ENCODE measurements at places on chromosomes 13 and 19.

DNA sequence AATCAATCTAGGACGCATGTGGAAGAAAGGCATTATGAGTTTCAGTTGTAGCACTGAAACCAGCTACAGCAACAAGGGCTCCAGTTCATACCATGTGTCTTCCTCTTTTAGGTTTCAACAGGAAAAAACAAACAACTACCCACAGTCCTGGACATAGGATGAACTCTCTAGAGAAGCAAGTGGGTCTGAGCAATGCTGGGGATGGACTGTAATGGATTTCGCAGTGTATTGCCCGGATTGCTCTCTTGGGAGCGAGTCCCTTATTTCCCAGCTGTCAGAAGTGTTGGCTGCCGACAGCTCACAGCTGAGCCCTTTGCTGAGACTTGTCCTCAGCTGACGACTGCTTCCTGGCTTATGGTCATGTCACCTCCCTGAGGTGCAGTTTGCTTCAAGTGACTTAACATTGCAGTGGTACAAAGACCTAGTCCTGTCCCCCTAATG lies 12.1 kb upstream of the MYCBP2 start:
- DNase-seq = no peak

- DNase-seq = no peak
Observed at GRCh38 chr13:45518525-45519245, 53.9 kb downstream of the COG3 start.

GRCh38 chr13:20462533-20462915 lies 63.1 kb downstream of the CRYL1 start:
- DNase-seq = no peak

GRCh38 chr19:48896191-48896720 lies 2.3 kb downstream of the TULP2 start:
- no peak for DNase-seq

- no peak for DNase-seq
Observed at GRCh38 chr13:106052200-106052767, 483.2 kb downstream of the EFNB2 start.

DNA sequence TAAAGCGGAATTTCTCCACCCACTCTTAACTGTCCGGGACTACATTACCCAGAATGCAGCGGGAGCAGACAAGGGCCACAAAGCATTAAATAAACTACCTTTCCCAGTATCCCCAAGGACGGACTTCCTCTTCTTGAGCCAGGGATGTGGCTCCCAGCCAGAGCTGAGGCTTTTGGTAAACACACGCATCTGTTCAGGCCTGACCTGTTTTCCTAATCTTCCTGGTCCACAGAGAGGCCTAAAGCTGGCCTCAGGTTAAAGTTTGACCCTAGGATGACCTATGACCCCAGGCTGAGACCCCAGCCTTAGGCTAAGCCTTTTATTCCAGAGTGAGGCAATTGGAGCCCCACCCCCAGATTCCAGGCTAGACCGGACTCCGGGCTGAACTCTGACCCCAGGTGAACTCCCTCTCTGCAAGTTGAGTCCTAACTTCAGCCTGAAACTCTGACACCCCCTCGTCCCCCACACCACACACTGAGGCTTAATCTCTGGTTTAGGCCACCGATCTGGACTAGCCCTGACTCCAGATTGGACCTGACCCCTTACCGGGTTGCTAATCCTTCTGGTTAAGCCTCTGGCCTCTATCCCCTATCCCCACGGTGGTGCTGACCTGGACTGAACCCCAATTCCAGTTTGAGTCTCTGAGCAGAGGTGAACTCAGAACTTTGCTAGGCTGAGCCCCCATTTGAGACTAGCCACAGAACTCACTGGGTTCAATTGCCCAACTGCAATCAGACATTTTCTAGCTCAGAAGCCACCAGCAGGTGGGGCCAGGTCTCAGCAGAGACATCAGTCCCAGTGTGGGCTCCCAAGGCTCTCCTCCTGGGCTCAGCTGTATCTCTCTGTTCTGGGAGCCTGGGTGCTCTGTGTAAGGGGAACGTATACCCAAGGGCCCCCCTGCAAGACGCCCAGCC lies 750 bp upstream of the GPR108 start:
- peak; percentile 31 for DNase-seq

DNA sequence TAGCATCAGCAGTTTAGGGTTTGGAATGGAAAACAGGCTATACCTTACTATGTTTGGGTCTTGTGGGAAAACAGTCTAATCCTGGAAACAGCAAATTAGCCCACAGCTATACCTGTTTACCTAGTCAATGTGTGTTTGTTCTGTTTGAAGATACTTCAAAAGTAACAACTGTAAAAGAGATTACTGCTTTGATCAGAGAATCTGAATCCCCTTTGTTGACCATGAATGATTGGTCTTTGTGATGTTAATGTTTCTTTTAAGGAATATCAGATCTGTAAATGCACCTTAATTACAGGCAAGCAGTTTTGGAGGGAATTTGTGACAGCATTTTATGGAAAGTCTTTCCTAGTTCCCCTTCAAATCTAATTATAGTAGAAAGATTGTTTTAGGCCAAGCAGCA lies 20.7 kb upstream of the KLF5 start:
- DNase-seq = peak; percentile 65

DNA sequence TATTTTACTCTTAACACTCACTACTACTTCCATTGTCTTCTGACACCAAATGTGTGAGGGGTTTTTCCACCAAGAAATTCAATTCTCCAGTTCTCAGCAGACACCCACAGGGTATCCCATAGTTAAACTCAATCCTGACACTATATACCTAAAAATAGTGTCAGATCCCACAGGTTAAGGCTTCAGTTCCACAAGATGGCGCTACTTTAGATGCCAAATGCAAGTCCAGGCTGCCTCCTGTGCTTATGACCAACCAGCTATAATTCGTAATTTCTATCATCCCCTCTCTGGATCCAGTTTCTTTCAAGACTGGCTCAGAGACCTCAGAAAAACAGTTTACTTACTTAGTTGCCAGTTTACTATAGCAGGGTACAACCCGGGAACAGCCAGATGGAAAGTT lies 1146.2 kb upstream of the SPRY2 start:
- peak; percentile 26 for DNase-seq

GRCh38 chr19:31392464-31392863 lies 43.2 kb upstream of the TSHZ3 start:
- DNase-seq = no peak

GRCh38 chr13:43042410-43042921 lies 19.1 kb downstream of the DNAJC15 start:
- DNase-seq = no peak

- DNase-seq = no peak
Observed at GRCh38 chr13:70375718-70376117, 267.5 kb upstream of the KLHL1 start.
